Activated B cell treated with CpG ODN at 0.5 μM for 24 hours (primary cell): ENCODE measurements at places on chromosomes 2 and 18. TPM values are rescaled to one million over a fixed set of nuclear protein-coding genes. Genes with fewer than 3 reads are reported as not detected.
A peak's percentile ranks its signal among the peaks of the same experiment; 100 is the strongest.

DNA sequence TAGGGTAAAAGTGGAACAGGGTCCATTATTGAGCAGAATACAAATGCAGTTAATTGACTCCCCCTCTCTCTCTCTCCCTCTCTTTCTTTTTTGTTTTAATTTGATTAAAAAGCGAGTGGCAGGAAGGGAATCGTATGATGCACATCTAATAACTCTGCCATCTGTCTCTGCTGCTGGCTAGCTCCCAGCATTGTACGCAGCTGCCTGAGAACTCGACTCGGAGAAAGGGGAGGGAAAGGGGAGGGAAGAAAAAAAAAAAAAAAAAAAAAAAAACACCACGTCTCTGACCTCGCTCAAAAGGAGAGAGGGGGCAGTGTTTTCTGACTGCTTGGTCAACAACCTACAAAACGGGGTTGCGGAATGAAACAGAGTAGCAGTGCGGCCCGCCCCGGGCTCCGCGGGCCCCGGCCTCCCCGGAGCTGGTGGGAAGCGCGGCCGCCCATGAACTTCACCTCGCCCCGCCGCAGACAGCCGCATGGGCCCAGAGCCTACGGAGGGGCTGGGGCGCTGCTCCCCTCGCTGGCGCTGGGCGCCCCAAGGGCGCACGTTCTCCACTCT is 265.7 kb downstream of the TCF4 start:
- peak; percentile 60 for DNase-seq

DNA sequence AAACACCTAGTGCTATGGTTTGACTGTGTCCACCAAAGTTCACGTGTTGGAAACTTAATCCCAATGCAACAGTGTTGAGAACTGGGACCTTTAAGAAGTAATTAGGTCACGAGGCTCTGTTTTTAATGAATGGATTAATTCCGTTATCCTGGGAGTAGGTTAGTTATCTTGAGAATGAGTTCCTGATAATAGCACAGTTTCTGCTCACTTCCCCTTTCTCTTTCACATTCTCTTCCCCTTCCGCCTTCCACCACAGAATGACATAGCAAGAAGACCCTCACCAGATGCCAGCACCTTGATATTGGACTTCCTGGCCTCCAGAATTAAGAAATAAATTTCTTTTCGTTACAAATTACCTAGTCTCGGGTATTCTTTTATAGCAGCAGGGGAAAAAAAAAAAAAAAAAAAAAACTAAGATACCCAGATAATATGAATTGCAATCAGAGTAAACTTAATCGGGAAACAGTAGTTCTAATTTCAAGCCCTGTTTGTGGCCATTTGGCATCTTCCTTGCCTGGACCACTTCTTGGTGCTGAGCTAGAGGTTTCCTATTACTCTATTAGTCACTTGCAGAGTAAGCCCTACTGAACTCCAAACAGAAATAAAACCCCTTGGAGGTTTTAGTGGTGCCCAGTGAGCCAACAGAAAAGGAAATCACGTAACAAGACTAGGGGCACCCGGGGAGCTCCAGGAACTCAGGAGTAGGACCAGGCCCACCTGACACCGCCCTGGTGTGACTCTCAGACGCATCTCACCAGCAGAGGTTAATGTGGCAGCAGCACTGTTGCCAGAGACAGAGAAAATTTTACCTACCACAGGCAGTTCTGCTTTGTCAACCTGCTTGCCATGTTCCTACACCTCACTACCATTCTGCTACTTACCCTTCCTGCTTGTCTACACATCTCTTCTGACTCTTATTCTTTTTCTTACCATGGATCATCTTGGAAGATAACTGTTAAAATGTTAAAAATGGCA is 147.6 kb upstream of the CAB39 start:
- no peak for DNase-seq

GRCh38 chr2:30664761-30665358 is 142.4 kb downstream of the CAPN13 start:
- no peak for DNase-seq

BOLA3 gene
- total RNA-seq: 18.8 and 19.1 TPM in 2 replicates

DNA sequence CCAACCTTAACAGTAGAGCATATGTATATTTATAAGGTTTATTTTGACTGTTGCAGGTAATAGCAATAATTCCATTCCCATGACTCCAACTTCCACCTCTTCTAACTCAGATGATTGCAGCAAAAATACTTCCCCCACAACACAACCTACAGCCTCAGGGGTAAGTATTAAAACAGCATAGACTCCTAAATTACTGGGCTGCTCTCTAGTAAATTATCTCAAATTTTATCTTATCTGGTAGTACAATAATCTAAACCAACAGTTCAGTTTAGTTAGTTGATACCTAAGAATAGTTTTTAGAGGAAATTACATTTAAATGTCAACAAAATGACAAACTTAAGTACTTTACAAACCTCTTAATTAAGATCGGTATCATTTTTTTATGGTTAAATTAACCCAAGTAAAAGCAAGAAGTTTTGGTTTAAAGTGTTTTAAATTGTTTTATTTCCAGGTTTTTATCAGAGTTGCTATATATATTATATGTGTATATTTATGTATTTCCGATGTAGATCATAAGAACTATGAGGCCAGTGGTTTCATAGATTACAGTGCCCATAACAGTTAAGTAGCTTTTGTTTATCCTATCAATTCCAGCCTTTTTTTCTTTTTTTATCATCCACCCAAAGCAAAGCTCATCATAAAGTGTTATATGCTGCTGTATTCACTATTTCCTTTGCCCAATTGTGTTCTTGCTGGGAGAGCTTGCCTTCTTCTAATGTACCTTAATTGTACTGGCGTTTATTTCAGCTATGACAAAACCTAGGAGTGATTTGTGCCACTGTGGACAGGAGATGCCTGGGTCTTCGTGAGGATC is 13.7 kb downstream of the GATA6 start:
- DNase-seq: no peak

GRCh38 chr2:105125920-105126319 is 88.1 kb downstream of the MRPS9 start:
- DNase-seq: no peak

DNA sequence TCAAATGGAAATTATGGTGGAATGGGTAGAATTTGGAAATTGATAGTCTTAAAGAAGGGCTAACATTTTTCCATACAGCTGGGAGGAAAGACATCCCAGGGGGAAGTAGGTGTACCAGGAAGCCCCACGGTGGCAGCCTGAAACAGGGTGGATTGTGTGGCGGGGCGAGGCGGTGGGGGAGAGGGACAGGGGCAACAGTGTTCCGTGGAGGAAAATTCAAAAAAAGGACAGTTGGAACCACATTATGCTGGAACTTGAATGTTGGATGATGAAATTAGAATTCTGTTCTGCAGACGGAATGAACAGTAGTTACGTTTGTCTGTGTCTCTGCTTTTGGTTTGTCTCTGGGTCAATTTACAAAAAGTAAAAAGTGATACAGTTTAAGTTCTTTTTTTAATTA is 10.6 kb upstream of the CIB4 start:
- DNase-seq: no peak

DNA sequence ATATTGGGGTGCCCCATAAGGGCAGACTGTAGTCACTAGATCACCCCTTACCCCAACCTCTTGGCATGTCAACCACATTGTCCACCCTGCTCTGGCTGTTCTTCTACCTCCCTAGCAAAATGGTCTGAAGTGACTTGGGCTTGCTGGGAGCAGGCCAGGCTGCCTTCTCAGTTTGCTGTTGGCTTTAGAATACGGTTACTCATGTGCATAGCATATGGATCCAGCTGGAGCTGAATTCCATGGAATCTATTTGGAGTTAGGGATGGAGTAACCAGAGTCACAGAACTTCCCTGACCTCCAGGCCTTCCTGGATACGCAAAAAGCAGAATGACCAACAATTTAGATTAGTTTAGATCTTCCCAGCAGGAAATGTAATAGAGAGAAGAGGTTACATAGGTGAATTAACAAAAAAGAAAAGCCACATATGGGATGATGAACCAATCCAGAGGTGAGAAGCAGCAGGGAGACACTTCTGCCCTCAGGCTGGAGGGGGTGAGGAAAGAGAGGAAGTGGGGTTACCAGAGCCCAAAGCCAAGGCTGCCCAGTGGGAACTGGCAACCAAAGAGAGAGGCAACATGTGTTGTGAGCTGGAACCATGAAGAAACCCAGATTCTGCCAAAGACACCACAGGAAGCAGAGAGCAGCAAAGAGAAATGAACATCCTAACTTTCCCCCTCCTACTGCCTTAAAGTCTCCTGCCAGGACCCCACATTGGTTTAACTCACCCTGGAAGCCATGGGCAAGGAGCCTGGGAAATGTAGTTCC is 26.1 kb downstream of the PKDCC start:
- no peak for DNase-seq

ADAM23 gene
- total RNA-seq: 0.86 and 1.5 TPM in 2 replicates

DNA sequence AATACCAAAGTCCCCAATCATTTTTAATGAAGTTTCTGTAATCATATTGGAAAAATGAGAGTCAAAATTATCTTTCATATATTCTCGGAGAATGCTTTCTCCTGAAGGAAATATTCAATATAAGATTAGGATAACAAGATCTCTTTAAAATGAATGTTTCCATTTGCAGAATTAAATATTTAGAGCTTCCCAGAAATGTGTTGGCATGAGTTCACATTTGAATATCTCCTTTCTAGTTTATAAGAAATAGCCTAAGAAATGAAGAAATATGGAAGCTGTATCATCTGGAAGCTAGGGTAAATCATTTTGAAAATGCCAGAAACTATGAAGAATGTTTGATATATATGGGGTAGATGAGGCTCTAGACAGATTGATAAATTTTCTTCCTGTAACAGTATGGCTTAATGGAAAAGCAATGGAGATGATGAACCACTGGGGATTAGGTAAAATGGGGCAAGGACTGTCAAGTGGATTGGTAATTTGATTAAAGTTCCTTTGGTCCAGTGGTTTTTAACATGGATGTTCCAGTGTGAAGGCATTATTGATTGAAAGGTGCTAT is 184.6 kb upstream of the ZNF804A start:
- DNase-seq: no peak

- DNase-seq: no peak
These were observed 4.7 kb downstream of the SLC11A1 start for GRCh38 chr2:218386505-218387368.

- DNase-seq: no peak
These were observed 132.6 kb downstream of the MAP2 start for GRCh38 chr2:209556354-209556961.

GRCh38 chr18:25134861-25135260 is 217.1 kb downstream of the ZNF521 start:
- DNase-seq: no peak

DNA sequence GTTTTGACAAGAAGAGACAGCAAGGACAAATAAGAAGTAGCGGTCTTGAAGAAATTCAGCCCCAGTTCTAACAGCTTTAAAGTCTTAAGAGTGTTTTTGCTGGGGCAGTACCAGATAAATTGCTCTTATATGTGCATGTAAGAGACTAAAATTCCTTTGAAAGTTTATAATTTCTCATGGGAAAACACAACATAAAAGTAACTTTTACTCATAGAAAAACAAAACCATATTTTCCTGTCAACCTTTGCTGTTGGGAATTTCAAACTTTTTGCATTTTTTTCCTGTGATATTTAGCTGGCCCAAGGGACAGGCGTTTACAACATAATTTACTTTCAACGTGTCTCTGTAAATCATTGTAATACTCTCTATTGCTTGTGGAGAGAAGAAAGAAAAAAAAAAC is 767.8 kb upstream of the ZEB2 start:
- DNase-seq: no peak

RNF149 gene
- 39.6 and 48.3 TPM in 2 replicates for total RNA-seq

- DNase-seq: no peak
These were observed 42.9 kb upstream of the TNFRSF11A start for GRCh38 chr18:62282188-62282629.

GRCh38 chr2:11753452-11753885 is 7.0 kb downstream of the LPIN1 start:
- peak; percentile 52 for DNase-seq

BAZ2B gene
- total RNA-seq: 21.9 and 22.0 TPM in 2 replicates

SERPINB5 gene
- total RNA-seq: not detected in 2 replicates

ASB1 gene
- 44.5 and 49.8 TPM in 2 replicates for total RNA-seq

DNA sequence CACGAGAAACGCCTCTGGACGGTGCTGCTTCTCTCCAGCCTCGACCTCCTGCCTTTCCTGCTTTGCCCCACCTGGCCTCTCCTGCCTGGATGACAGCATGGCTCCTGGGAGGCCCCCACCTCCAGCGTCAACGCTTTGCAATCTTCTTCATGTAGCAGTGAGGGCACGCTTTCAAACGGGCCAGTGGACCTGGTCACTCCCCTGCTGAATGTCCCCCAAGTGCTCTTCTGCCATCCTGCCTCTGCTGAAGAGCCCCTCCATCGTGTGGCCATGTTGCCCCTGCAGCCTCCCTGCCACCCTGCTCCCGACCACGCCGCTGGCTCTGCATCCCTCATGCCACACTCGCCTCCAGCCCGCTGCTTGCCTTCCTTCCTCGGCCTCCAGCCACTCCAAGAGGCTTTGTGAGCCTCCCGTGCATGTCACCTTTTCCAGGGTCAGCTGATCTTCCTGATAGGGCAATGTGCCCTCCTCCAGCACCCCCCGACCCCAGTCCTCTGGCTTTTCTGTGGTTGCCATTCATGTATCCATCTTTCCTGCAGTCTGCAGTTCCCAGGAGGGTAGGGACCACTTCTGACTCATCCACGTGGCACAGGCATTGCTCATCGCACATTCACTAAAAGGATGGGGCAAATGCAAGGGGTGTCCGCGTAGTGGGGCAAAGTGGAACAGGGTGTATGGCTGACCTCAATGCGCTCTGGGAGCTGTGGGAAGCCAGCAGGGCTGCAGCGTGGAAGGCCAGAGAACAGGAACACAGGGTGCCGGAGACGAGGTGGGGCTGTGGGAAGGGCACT is 268.8 kb downstream of the TWIST2 start:
- no peak for DNase-seq

COL4A3 gene
- 15.5 and 18.3 TPM in 2 replicates for total RNA-seq

- no peak for DNase-seq
These were observed 1043.3 kb upstream of the PIK3C3 start for GRCh38 chr18:40911582-40912254.

GULP1 gene
- total RNA-seq: not detected in 2 replicates

DNA sequence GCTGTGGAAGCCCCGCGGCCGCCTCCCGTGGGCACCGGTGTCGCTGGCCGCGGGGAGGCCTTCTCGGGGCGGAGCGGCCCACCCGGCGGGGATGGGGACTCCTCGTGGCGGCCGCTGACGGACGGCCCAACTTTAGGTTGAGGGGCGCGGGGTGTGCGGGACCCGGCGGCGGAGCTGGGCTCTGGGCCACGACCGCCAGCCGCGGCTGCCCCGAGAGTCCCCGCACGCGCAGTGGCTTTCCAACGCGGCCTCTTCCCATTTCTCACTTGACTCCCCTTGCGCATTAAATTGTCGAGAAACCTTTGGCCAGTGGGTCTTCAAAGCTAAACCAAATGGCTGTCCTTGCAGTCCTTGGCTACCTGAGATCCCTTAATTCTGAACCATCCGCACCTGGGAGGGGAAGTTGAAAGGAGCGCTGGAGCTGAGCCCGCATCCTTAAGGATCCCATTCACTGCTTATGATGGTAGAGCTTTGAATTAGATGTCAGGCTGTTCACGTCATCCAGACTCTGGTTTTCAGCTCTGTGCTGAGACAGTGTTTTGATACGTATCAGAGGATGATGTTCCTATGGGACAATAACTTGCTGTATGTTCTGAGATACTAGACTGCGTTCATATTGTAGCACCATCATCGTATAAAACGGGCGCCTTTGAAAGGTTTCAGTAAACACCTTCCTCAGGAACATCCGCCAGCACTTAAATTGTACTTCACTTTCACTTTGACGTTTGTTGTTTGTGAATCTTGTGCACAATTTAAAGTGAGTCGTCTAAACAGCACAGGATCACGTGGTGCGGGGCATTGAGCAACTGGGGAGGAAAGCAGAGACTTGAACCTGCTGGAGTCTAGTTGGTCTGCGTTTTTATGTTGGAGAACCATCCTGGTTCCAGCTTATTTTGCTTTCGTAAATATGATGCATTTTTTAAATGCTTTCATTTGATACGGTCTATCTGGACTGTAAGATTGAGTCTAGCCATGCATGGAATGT is 874 bp downstream of the CLIP4 start:
- DNase-seq: peak; percentile 29
